Activated CD8-positive, alpha-beta T cell treated with anti-CD3 and anti-CD28 coated beads, Interleukin-2, amount 10 ng/mL, durations not matched to agents 7 days and 5 days (primary cell): ENCODE measurements at places on chromosomes 11 and 22. TPM values are rescaled to one million over a fixed set of nuclear protein-coding genes. Genes with fewer than 3 reads are reported as not detected.

DNA sequence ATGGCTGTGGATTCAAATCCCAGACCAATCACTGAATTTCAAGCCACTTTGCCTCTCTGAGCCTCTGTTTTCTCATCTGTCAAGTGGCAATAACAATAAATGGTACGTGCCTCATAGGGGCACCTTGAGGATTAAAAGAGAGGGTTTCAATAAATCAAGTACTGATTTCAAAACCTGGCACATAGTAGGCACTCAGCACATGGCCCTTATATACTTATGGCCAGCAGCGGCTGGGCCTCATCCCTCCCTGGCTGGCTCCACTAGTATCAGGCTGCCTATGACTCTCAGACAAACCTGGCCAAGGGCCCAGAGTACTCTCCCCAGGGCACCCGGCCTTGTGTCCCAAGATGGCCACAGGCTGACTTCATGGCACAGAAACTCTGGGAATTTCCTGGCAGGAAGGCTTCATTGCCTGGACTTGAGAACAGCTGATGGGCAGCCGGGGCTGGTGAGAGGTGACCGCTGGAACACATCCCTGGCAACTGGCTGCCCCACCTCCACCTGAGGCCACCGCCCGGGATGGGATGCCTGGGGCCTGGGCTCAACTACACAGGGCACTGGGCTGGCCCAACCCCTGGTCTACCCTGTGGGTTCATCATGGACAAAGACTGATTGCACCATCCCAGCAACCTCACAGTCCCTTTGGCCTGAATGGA lies 3.4 kb downstream of the FADS3 start:
- no peak for DNase-seq
- no peak overlapping the region for H3K27ac ChIP-seq
- no peaks in the 10 kb centered on the region for H3K36me3 ChIP-seq
- peaks cover 4% of the 10 kb centered on the region for H3K4me1 ChIP-seq
- peaks cover 4% of the 10 kb centered on the region for H3K27me3 ChIP-seq

Gene ANGPTL5
- total RNA-seq = not detected

DNA sequence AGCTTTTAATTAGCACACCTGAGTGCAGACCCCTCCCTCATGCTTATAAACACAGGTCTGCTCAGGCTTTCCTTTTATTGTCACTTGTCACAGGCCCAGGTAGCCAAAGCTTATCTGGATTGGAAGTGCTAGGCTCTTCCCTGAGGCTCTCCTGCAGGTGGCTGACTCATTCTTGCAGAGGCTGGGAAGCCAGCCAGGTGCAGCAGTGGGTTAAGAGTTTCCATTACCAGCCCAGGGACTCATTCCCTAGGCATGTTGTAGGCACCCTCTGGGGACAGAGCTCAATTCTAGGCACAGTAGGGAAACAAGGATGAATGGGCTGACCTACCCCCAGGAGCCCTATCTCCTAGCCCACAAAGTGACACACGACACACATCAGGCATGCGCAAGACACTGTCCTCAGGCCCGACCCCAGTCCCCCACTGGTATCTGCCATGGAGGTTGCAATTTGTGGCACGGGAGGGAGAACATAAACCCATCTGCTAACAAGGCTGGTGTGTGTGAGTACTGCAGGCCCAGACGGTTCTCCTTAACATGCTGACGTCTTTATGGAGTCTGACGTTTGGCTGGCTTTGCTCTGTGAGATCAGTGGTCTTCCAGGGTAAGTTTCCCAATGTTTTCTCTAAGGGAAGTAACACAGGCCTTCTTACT lies 94.2 kb downstream of the ABTB2 start:
- no peak overlapping the region for H3K4me3 ChIP-seq
- H3K27ac ChIP-seq = no peak overlapping the region
- no peaks in the 10 kb centered on the region for H3K36me3 ChIP-seq

GRCh38 chr22:42895087-42895486 lies 38.0 kb upstream of the ARFGAP3 start:
- DNase-seq = peak; percentile 46
- peaks cover 7% of the 10 kb centered on the region for H3K36me3 ChIP-seq
- no peaks in the 10 kb centered on the region for H3K27me3 ChIP-seq
- H3K4me1 ChIP-seq = peaks cover 59% of the 10 kb centered on the region

DNA sequence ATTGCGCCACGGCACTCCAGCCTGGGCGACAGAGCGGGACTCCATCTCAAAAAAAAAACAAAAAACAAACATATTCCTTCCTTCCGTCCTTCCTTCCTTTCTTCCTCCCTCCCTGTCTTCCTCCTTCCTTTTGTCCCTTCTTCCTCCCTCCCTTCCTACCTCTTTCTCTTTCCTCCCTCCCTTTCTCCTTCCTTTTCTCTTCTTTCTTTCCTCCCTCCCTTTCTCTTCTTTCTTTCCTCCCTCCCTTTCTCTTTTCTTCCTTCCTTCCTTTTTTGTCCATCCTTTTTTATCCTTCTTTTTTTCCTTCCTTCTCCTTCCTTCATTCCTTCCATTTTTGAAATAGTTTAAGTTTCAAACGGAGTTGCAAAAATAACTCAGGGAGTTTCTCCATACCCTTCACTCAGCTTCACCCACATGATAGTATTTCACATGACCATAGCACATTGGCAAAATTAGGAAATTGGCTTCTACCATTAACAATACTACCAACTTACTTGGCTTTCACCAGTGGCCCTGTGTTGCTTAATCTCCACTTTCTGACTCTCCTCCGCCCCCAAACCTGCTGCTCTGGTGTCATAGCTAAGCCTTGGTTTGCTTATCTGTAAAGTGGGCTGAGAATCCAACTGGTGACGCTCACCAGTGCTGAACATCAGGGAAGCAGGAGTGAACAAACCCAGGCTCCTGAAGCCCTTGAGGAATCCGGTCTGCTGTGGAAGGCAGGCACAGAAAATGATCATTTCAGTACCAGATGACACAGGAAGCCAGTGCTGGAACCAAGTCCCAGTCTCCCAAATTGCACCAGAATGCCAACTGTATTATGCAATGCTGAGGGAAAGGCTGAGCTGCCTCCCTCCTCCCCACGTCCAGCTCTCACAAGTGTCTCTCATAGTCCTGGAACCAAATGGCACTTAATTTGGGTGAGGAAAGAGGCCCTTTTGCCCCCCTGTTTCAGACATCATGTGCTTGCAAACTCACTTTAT lies 17.2 kb upstream of the CRYBB3 start:
- H3K4me1 ChIP-seq = no peaks in the 10 kb centered on the region
- no peak overlapping the region for H3K4me3 ChIP-seq
- H3K27ac ChIP-seq = no peak overlapping the region
- H3K36me3 ChIP-seq = peaks cover 18% of the 10 kb centered on the region
- no peak for DNase-seq
- no peaks in the 10 kb centered on the region for H3K27me3 ChIP-seq

- no peaks in the 10 kb centered on the region for H3K4me1 ChIP-seq
- no peak overlapping the region for H3K4me3 ChIP-seq
- no peak overlapping the region for H3K27ac ChIP-seq
- no peaks in the 10 kb centered on the region for H3K27me3 ChIP-seq
Measured at GRCh38 chr11:16382638-16383380, 26.5 kb upstream of the SOX6 start.

DNA sequence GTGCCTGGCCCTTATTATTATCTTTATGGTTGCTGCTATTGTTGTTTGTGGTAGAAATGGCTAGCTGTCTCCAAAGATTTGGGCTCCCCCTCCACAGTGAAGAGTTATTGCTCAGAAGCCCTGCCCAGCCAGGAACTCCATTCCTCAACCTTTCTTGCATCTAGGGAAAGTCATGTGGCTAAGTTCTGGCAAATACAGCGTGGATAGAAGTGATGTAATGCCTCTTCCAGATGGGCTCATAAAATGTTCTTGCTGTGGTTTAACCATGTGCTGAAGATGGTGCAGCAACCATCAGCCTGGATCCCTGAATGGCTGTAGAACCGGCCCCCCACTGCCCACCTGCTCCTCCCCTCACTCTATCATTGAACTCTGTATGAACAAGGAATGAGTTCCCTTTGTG lies 203.5 kb upstream of the E2F8 start:
- H3K27ac ChIP-seq = no peak overlapping the region
- H3K4me3 ChIP-seq = no peak overlapping the region
- DNase-seq = no peak
- H3K27me3 ChIP-seq = peaks cover 4% of the 10 kb centered on the region

Gene TBX10
- not detected for total RNA-seq

Gene MS4A4A
- not detected for total RNA-seq

- no peak overlapping the region for H3K4me3 ChIP-seq
- H3K36me3 ChIP-seq = no peaks in the 10 kb centered on the region
- DNase-seq = peak; percentile 29
- H3K27ac ChIP-seq = peak overlapping the region; percentile 82
- H3K27me3 ChIP-seq = no peaks in the 10 kb centered on the region
Measured at GRCh38 chr11:111417011-111417765, 38.1 kb upstream of the POU2AF1 start.

Gene LINC01488
- not detected for total RNA-seq

Gene NRGN
- 6.1 TPM for total RNA-seq

- H3K27me3 ChIP-seq = no peaks in the 10 kb centered on the region
- peak overlapping the region; percentile 98 for H3K27ac ChIP-seq
Measured at GRCh38 chr11:67238894-67239782, 27.1 kb upstream of the GRK2 start.

- peaks cover 13% of the 10 kb centered on the region for H3K36me3 ChIP-seq
- no peak overlapping the region for H3K27ac ChIP-seq
- no peak for DNase-seq
- no peaks in the 10 kb centered on the region for H3K4me1 ChIP-seq
- H3K27me3 ChIP-seq = peaks cover 30% of the 10 kb centered on the region
Measured at GRCh38 chr22:49983148-49984042, 22.8 kb downstream of the PIM3 start.

DNA sequence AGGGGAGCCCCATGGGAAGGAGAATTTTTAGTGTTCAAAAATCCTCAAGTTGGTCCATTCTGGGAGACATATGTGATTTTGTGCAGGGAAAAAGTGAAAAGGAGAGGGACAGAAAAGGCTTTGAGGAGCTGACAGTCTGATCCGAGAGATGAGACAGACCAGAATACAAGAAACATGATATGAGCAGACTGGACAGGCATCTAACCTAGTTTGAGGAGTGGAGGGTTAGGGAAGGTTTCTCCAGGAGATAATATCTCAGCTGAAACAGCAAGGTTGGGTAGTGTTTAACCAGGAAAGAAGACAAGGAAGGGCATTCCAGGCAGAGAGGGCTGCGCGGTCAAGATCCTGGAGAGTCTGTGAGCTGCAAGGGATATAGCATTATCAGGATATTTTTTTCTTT lies 101.4 kb upstream of the NCAM1 start:
- no peak for DNase-seq
- H3K27ac ChIP-seq = no peak overlapping the region
- H3K27me3 ChIP-seq = peaks cover 39% of the 10 kb centered on the region
- H3K4me1 ChIP-seq = peaks cover 9% of the 10 kb centered on the region

GRCh38 chr22:48635816-48636215 lies 1191.9 kb downstream of the BRD1 start:
- no peaks in the 10 kb centered on the region for H3K27me3 ChIP-seq
- peaks cover 14% of the 10 kb centered on the region for H3K4me1 ChIP-seq
- no peaks in the 10 kb centered on the region for H3K36me3 ChIP-seq
- no peak overlapping the region for H3K27ac ChIP-seq

- peak overlapping the region; percentile 89 for H3K27ac ChIP-seq
- no peak for DNase-seq
- H3K36me3 ChIP-seq = peaks cover 21% of the 10 kb centered on the region
Measured at GRCh38 chr22:24433828-24434470, 6.5 kb downstream of the ADORA2A start.

DNA sequence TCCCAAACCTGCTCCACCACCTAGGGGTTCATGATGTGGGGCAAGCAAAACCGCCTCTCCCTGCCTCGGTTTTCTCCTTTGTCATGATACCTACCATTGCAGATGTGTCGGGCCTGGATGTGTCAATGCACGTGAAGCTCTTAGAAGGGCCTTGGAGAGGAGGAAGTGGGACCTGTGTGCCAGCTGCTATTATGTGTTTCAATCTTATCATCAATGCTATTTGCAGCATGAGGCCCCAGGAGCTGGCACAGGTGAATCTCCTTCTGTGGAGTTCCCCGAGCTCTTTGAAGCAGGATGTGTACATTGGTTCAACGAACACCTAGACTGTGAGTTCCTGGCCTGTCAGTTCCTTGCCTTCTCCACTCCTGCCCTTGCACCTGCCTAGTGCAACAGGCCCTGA lies 331.6 kb downstream of the CTTN start:
- no peaks in the 10 kb centered on the region for H3K4me1 ChIP-seq
- H3K27ac ChIP-seq = no peak overlapping the region
- no peak overlapping the region for H3K4me3 ChIP-seq

DNA sequence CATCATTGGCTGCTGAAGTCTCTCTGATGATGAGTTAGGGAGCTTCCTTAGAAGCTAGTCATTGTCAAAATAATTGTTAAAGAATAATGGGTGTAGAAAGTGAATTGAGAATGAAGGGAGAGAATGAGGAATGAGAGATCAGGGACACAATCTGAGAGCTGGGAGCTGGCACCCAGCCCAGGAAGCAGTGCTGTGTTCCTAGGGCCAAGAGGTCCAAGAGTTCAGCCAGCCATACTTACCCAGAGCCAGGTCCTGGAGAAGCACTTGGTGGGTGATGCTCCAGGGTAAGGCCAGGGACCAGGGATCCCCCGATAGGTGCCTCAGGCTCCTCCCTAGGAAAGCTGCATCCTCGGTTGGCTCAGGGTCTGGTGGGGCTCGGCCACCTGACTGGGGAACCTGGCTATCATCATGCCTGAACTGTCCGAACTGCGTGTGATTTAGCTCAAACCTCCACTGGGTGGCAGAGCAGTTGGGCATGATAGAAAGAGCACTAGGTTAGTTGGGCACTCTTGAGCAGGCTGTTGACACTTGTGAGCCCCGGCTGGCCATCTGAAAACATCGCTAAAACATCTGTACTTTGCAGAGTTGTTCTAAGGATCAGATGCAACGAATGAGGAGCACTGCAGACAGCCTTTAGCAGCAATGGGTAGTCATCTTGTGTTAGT lies 123.9 kb upstream of the NCAM1 start:
- no peaks in the 10 kb centered on the region for H3K36me3 ChIP-seq
- DNase-seq = peak; percentile 20
- no peak overlapping the region for H3K4me3 ChIP-seq
- H3K27me3 ChIP-seq = peaks cover 8% of the 10 kb centered on the region
- H3K27ac ChIP-seq = no peak overlapping the region

GRCh38 chr22:39967996-39968972 lies 8.1 kb downstream of the TMA7B start:
- H3K4me3 ChIP-seq = no peak overlapping the region
- peak overlapping the region; percentile 0 for H3K27ac ChIP-seq
- DNase-seq = no peak

Gene OPCML
- not detected for total RNA-seq

GRCh38 chr11:128735935-128736605 lies 42.2 kb downstream of the FLI1 start:
- peak overlapping the region; percentile 38 for H3K4me3 ChIP-seq
- peak; percentile 52 for DNase-seq
- peaks cover 94% of the 10 kb centered on the region for H3K4me1 ChIP-seq
- H3K27me3 ChIP-seq = no peaks in the 10 kb centered on the region

GRCh38 chr22:48152164-48152775 lies 1389.8 kb downstream of the TBC1D22A start:
- no peak overlapping the region for H3K27ac ChIP-seq
- no peak overlapping the region for H3K4me3 ChIP-seq
